ENCODE measurements at places on chromosomes 1 and 21. TPM values are rescaled to one million over a fixed set of nuclear protein-coding genes. Genes with fewer than 3 reads are reported as not detected.

The HSPB7 gene
- total RNA-seq: not detected

The PROX1 gene
- total RNA-seq: not detected

DNA sequence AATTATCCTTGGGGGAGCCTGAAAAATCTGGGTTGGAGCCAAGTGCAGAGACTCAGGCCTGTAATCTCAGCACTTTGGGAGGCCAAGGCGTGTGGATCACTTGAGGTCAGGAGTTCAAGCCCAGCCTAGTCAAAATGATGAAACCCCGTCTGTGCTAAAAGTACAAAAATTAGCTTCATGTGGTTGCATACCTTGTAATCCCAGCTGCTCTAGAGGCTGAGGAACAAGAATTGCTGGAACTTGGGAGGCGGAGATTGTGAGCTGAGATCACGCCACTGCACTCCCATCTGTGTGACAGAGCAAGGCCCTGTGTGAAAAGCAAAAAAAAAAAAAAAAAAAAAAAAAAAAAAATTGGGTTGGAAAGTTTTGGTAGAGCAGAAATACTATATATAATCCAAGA, 1563.6 kb upstream of the PRMT6 start:
- no peaks in the 10 kb centered on the region for H3K36me3 ChIP-seq
- H3K4me1 ChIP-seq: no peaks in the 10 kb centered on the region
- H3K27me3 ChIP-seq: no peaks in the 10 kb centered on the region

DNA sequence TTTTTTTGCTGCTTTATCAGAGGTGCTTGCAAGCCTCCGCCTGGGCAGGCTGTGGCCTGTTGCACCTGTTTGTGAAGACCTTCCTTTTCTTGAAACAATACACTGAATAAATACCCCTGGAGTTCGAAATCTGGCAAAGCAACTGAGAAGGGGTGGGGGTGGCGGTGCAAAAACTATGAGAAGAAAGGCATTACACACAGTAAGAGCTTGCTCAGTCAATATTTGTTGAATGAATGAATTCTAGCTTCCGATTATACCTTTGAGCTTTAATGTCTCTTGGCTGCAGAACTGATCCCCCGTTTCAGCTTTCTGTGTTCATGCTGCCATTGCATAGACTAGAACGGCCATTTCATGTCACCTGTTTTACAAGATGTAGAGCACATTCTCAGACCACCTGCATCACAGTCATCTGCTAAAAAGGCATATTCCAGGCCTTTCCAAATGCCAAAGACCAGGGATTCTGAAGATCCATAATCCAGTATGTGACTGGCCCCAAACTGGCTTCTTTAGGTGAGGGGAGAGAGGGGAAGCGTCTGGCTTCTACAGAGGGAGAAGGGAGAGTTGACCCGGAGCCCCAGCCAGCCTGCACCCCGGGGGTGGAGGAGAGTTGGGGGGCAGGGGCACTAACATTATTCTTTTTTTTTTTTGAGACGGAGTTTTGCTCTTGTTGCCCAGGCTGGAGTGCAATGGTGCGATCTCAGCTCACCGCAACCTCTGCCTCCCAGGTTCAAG, 111.5 kb downstream of the ETS2 start:
- H3K36me3 ChIP-seq: no peaks in the 10 kb centered on the region
- H3K4me1 ChIP-seq: peaks cover 10% of the 10 kb centered on the region
- H3K4me3 ChIP-seq: no peak overlapping the region

- no peak overlapping the region for H3K27ac ChIP-seq
- no peaks in the 10 kb centered on the region for H3K27me3 ChIP-seq
- no peak overlapping the region for H3K4me3 ChIP-seq
- no peaks in the 10 kb centered on the region for H3K4me1 ChIP-seq
- H3K36me3 ChIP-seq: no peaks in the 10 kb centered on the region
- no peak for DNase-seq
Measured at GRCh38 chr1:221011145-221011544, 131.9 kb downstream of the HLX start.

GRCh38 chr21:34926803-34927467, 122.2 kb downstream of the RUNX1 start:
- H3K4me1 ChIP-seq: peaks cover 63% of the 10 kb centered on the region
- no peaks in the 10 kb centered on the region for H3K27me3 ChIP-seq
- peak overlapping the region; percentile 53 for H3K27ac ChIP-seq
- H3K4me3 ChIP-seq: no peak overlapping the region
- H3K36me3 ChIP-seq: peaks cover 68% of the 10 kb centered on the region
- DNase-seq: no peak

The MYOM3 gene
- not detected for total RNA-seq

DNA sequence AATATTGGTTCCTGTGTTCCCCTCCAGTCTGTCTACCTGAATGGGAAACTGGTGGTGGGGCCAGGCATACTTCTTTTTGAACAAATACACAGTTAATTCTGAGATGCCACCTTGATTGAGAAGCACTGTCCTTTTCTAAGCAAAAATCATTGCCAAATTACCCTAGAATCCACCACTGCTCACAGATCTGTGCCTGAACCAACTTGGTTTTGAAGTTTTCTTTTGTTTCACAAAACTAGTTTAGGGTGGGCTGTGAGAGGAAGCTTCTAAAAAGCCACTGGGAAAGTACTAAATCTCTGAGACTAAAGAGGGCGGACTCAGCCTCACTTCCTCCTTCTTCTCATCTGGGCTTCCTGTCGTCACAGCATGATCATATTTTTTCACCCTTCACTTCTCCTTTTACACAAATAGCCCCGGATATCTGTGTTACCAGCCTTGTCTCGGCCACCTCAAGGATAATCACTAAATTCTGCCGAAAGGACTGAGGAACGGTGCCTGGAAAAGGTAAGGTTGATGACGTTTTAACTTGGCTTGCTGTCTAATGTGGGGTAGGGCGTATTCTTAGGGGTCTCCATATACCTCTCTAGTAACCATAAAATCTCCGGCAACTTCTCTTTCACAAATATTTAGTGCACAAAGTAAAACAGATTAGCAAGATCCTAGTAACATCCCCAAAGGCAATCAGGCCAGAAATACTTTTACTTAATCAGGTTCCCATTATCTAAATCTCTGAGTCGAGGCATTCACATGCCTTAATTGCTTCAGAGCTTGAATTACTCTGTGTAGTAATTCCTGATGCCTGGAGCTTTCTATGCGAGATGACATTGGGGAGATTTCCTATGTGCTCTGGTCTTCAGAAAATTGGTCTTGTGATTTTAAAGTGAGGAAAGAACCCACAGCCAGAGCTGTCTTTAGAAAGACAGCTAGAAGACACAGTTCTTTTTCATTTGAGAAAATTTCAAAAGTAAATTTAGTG, at the start of gene CD53:
Gene CD53 (plus strand): TSS at position 404 of the 976 bp plus-strand sequence. CDS start 18,261 bp downstream, outside the sequence.
- H3K36me3 ChIP-seq: peaks cover 36% of the 10 kb centered on the region
- peak; percentile 39 for DNase-seq

GRCh38 chr1:90414201-90414600, 302.9 kb downstream of the BARHL2 start:
- H3K4me3 ChIP-seq: no peak overlapping the region
- no peaks in the 10 kb centered on the region for H3K4me1 ChIP-seq
- no peak for DNase-seq
- no peak overlapping the region for H3K27ac ChIP-seq
- no peaks in the 10 kb centered on the region for H3K36me3 ChIP-seq

GRCh38 chr1:5242850-5243249, 588.4 kb downstream of the AJAP1 start:
- no peak overlapping the region for H3K4me3 ChIP-seq
- no peaks in the 10 kb centered on the region for H3K27me3 ChIP-seq
- no peak for DNase-seq
- H3K4me1 ChIP-seq: no peaks in the 10 kb centered on the region
- no peaks in the 10 kb centered on the region for H3K36me3 ChIP-seq

The KRTAP10-3 gene
- total RNA-seq: not detected

DNA sequence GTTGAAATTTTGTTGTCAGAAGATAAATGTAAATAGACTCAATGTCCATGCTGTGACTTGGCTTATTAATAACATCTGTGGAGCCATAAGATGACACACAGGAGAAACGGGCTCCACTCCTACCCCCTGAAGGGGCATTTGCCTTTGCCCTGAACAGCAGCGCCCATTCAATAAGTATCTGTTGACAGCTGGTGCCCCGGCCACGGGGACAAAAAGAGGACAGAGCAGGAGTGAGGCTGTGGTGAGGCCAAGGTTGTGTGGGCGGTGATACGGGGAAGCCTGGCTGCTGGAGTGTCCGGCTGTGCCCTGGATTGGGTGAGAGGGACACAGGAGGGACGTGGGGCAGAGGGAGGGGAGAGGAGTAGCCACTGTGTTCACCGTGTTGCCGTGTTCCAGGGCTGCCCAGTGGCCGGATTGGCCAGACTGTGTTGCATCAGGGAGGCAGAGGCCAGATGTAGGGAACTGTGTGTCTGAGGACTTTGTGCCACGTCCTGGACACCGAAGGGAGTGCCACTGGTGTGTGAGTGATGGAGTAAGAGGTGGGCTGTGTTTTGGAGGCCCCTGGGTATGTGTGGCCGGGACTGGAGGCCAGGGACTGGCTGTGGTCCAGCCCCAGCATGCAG, 15.1 kb downstream of the PRMT2 start:
- no peak overlapping the region for H3K27ac ChIP-seq
- no peak for DNase-seq
- no peaks in the 10 kb centered on the region for H3K4me1 ChIP-seq
- no peak overlapping the region for H3K4me3 ChIP-seq

- no peaks in the 10 kb centered on the region for H3K27me3 ChIP-seq
- no peaks in the 10 kb centered on the region for H3K36me3 ChIP-seq
- H3K4me1 ChIP-seq: peaks cover 21% of the 10 kb centered on the region
- no peak overlapping the region for H3K27ac ChIP-seq
Measured at GRCh38 chr21:42160111-42160721, 58.7 kb upstream of the ABCG1 start.

DNA sequence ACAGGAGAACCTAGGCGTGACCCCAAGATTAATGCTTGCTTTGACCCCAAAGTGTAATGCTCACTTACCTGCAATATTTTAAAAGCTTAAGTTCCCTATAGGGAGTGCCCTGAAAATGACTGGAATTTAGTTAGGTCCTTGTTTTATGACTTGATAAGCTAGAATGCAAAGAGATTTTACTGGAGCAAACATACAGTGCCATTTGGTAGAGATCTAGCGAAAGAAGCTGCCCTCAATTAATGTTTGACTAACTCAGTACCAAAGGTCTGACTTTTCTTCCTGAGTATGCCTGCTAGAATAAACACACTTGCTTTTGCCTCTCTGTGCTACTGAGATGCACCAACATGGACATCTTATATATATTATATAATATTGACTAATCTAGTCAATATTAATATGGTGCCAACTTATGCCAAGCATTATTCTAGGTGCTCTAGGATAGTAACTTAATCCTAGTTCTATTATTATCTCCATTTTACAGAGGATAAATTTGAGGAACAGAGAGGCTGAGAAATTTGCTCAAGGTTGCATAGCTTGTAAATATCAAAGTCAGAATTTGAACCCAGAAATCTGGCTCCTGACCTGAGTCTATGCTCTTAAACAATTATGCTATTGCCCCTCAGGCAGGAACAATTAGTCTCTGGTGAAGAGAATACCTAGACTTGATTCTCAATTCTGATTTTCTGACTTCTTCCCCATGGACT, 18.2 kb downstream of the S100A10 start:
- H3K27me3 ChIP-seq: peaks cover 27% of the 10 kb centered on the region
- peaks cover 12% of the 10 kb centered on the region for H3K36me3 ChIP-seq
- H3K4me3 ChIP-seq: no peak overlapping the region
- DNase-seq: no peak
- peaks cover 38% of the 10 kb centered on the region for H3K4me1 ChIP-seq
- no peak overlapping the region for H3K27ac ChIP-seq

DNA sequence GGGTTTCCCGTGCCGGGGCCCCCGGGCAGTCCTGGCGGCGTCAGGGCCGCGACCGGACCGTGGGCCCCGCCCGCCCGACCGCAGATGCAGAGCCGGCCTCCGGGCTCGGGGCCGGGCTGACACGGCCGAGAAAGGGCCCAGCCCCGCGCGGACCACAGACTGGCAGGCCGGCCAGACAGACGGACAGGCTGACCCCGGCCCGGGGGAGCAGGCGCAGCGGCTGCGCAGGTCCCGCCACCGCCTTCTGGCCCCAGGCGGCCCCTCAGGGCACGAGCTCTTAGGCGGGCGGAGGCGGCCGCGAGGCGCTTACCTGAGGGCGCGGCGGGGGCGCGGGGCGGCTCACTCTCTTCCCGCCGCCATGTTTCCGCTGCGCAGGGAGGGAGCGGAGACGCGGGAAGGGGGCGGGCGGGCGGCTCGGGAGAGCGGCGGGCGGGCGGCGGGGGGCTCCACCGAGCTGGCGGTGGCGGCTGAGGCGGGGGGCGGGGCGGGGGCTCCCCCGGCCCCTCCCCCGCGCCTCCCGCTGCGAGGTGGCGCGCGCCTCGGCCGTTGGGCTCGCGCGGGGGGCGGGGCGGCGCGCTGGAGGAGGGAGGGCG, at the start of gene SCMH1:
Gene SCMH1 (minus strand): TSS at position 558 of the 593 bp plus-strand sequence. CDS start 56,173 bp downstream, outside the sequence.
- H3K4me3 ChIP-seq: peak within 1 kb of the TSS; percentile 84
- H3K27ac ChIP-seq: peak within 1 kb of the TSS; percentile 82
- peaks cover 7% of the 10 kb centered on the region for H3K27me3 ChIP-seq
- H3K36me3 ChIP-seq: peaks cover 3% of the 10 kb centered on the region
- peaks cover 31% of the 10 kb centered on the region for H3K4me1 ChIP-seq
- peak; percentile 42 for DNase-seq

DNA sequence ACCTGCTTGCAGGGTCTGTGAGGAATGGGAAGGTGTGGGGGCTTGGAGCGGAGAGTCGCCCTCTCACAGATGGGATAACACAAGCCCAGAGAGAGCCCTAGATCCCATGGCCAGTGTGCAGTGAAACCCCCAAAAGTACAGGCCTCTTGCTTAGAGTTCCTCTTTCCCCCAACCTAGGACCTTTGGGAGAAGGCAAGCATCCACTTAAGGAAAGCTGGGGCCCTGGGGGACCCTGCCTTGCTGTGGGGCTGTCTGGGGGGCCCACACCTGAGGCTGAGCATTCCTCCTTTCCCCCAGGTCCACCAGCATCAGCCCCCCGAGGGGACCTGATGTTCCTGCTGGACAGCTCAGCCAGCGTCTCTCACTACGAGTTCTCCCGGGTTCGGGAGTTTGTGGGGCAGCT, 1.1 kb downstream of the VWA1 start:
- no peak overlapping the region for H3K4me3 ChIP-seq
- peaks cover 2% of the 10 kb centered on the region for H3K4me1 ChIP-seq

The TMEM82 gene
- total RNA-seq: not detected

- no peaks in the 10 kb centered on the region for H3K4me1 ChIP-seq
Measured at GRCh38 chr1:224238756-224239155, 55.7 kb downstream of the DEGS1 start.

GRCh38 chr1:87278825-87279535, 49.7 kb upstream of the LMO4 start:
- H3K27me3 ChIP-seq: peaks cover 7% of the 10 kb centered on the region
- no peak overlapping the region for H3K4me3 ChIP-seq
- peaks cover 2% of the 10 kb centered on the region for H3K4me1 ChIP-seq
- no peaks in the 10 kb centered on the region for H3K36me3 ChIP-seq

The PRAMEF8 gene
- total RNA-seq: not detected
